Hematopoietic multipotent progenitor cell (in vitro differentiated cells): ENCODE measurements at places on chromosomes 7 and 10.
A peak's percentile ranks its signal among the peaks of the same experiment; 100 is the strongest.

DNA sequence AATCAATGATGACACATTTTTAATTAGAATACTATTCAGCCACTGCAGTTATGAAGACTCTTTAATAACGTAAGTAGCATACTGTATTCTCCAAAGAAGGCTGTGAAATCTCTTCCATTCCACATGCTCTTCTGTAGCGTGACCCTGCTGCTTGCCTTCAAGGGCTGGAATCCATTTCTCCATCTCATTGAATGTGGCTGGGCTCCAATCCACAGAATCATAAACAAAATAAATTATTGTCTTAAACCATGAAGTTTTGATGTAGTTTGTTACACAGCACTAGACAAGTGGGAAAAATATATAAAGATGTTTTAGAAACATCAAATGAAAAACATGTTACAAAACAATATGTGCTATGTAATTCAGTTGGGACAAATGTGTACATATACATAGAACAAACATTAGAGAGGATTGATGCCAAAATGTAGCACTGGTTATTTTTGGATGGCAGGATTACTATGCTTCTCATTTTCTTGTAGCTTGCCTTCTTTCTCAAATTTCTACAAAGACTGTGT lies 410.8 kb upstream of the PODXL start:
- DNase-seq = no peak

GRCh38 chr7:7178906-7179305 lies 3.4 kb upstream of the C1GALT1 start:
- no peak for DNase-seq

DNA sequence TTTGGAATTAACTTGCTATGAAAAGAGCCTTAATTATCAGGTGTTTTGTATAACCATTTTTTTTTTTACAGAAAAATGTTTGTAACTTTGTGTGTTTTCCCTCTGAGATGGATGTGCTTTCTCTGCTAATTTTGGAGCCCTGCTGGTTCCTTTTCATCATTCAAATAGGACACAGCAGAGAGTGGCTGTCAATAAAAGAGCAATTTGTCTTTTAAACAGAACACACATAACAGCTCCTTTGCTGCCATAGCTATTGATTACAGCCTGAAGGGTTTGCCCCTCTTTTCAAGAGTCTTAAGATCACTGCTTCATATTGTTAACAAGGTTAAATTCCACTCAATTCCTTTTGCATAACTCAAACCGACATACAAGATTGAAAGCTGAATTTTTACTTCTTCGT lies 187.2 kb upstream of the MBL2 start:
- no peak for DNase-seq

- peak; percentile 37 for DNase-seq
These were observed 58.3 kb downstream of the VCL start for GRCh38 chr10:74056050-74056818.

DNA sequence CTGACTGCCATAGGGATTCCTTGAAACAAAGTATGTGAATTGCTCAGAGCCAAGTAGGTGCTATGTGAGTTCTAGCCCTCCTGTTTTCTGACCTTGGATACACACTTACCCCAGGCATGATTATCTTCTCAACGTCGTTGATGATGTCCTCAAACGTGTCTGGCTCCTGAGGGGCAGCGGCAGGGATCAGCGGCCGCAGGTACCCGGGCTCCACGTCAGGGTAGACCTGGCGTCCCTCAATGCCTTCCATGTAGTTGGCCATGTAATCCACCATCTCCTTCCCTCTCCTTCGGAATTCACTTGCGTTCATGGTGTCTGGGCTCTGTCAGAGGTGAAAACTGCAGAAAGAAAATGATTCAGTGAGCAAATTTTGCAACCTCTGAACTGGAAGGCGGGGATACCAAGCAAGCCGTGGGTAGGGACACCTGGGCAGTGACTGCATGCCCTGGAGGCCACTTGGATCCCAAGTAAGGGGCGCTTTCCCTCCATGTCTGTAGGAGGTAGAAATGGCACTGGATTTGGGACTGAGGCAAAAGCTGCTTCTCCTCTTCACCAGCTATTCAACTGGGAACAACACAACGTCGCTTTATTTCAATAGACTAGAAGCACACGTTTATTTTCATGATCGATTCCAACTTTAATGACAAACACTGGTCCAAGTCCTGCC lies 21.3 kb downstream of the DDC start:
- no peak for DNase-seq

DNA sequence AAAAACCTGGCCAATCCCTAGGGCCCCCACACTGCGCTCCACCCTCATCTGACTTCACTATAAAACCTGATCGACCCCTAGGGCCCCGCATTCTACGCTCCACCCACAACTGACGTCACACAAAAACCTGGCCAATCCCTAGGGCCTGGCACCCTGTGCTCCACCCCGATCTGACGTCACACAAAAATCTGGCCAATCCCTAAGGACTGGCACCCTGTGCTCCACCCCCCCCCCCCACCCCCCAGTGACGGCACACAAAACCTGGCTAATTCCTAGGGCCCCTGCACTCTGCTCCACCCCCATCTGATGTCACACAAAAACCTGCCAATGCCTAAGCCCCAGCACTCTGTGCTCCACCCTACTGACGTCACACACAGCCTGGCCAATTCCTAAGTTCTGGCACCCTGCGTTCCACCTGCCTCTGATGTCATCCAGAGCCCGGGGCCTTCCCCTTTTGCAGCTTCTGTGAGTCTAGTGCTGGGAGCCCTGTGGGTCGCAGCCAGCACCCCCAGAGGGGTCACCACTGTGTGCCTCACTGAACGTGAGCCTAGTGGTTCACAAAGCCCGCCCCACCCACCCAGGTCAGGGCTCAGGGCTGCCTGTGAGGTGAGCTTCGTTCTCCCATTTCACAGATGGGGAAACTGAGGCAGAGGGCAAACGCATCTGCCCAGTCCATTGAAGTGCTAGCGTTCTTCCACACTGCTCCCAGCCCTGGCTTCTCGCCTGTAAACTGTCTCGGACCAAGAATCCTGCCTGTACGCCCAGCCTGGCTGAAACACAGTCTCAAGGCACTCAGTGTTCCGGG lies 40.6 kb downstream of the MICALL2 start:
- no peak for DNase-seq

- no peak for DNase-seq
These were observed 87.8 kb upstream of the DUSP5 start for GRCh38 chr10:110409926-110410325.

DNA sequence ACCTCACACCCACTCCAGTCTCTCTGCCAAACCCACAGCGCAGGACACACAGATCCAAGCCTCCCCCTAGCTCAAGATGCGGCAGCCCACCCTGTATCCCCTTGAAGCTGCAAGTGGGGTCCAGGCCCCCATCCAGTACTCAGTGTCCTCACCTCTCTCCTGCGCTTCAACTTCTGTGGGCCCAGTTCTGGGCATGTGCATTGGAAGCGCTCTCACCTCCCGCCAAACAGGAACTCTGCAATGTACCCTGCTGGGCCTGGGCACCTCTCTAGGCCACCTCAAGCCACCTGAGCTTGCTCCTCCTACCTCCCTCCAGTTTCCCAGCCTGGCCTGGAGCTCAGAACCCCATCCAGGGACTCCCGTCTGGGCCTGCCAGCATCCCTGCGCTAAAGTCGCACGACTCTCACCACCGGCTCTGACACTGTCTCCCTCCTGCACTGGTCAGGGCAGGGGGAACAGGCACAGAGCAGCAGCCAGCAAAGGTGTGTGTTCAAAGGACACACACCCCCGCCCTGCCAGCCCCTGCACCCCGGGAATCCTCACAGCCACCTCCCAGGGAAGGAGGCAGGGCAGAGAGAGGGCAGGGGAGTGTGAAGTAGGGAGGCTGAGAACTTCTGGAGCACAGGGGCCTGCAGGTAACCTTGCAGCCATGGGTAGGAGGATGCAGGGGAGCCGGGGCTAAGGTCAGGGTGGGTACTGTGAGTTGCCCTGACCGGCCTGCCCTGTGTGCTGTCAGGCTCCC lies 51.7 kb upstream of the MSMB start:
- no peak for DNase-seq

DNA sequence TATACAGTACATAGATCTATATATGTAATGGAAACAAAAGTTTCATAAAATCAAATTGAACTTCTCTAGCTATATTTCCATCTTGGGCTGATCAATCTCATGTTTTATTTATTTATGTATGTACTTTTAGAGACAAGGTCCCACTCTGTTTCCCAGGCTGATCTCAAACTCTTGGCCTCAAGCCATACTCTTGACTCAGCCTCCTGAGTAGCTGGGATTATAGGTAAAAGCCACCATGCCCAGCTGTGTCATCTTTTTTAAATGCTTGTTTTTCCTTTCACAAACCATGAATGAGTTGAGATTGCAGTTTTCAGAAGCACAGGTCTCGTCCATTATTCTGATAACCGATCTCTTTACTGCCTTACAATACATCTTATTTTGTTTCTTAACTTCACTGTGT lies 400.9 kb downstream of the KCNMA1 start:
- DNase-seq = no peak

DNA sequence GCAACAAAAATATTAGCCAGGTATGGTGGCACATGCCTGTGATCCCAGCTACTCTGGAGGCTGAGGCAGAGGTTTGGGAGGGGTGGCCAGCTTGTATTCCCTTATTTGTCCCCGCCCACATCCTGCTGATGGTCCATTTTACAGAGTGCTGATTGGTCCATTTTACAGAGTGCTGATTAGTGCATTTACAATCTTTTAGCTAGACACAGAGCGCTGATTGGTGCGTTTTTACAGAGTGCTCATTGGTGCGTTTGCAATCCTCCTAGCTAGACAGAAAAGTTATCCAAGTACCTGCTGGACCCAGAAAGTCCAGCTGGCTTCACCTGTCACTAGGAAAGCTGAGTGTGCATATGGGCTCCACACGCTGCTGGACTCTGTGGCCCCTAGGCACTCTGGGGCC lies 40.0 kb upstream of the RASGEF1A start:
- no peak for DNase-seq

GRCh38 chr7:43888993-43889945 lies 17.1 kb downstream of the URGCP start:
- DNase-seq = no peak

GRCh38 chr7:39733881-39734632 lies 110.7 kb downstream of the RALA start:
- DNase-seq = peak; percentile 14

GRCh38 chr10:96548589-96548988 lies 34.9 kb upstream of the TLL2 start:
- DNase-seq = no peak

DNA sequence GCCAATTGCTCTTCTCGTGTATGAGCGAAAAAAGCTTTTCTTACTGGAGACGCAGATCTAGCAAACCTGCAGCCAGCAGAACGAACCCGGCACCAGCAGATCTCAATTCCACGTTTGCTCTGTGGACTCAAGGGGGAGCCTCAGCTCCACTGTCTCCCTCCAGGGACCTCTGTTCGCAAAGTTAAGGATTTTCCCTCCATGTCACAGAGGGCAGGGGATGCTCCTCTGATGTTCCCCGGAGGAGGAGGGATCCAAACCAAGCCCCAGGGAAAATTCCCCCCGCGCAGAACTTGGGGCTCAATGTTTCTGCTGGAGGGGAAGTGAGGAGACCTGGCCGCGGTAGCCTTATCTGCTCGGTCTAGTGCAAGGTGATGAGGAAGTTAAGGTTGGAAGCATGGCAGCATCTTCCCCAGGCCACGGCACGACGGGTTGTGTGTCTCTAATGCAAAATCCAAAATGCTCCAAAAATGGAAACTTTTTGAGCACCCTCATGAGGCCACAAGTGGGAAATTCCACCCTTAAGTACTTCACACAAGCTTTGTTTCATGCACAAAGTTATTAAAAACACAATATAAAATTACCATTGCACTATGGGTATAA lies 9.0 kb downstream of the IQCE start:
- no peak for DNase-seq

- no peak for DNase-seq
These were observed 11.9 kb downstream of the MYO1G start for GRCh38 chr7:44966731-44967538.

GRCh38 chr7:109094-109493 lies 83.3 kb upstream of the FAM20C start:
- no peak for DNase-seq

- DNase-seq = no peak
These were observed 83.0 kb upstream of the DNAJB6 start for GRCh38 chr7:157253850-157254249.

DNA sequence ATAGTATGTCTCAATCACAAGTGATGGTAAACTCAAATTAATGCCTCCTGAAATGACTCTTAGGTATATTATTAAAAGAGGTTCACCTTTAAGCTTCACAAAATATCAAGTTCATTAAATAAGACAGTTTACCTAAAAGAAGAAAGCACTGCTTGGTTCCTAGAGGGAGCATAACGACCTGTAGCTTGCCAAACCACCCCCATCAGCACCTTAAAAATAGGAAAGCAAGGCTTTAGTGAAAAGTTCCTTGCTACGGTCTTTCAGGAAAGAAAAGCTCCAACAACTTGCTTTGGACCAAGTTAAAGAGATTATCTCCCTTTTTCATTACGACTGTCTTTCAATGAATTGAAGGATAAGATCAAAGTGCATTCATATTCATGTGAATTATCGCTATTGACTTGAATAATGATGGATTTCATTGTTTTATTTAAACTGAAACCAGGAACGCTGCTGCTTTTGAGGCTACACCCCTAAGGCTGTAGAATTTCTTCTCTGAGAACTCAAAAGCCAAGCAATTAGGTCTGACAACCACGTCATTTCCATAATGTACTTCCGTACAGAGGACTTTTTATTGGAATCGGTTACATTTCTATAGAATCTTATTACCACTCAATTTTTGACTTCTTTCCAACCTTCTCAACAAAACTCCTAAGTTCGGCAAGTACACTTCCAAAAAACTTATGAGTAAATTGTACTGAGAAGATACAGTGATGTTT lies 7.0 kb upstream of the SPAG6 start:
- no peak for DNase-seq

- no peak for DNase-seq
These were observed 21.5 kb upstream of the POM121L12 start for GRCh38 chr7:53013925-53014324.

DNA sequence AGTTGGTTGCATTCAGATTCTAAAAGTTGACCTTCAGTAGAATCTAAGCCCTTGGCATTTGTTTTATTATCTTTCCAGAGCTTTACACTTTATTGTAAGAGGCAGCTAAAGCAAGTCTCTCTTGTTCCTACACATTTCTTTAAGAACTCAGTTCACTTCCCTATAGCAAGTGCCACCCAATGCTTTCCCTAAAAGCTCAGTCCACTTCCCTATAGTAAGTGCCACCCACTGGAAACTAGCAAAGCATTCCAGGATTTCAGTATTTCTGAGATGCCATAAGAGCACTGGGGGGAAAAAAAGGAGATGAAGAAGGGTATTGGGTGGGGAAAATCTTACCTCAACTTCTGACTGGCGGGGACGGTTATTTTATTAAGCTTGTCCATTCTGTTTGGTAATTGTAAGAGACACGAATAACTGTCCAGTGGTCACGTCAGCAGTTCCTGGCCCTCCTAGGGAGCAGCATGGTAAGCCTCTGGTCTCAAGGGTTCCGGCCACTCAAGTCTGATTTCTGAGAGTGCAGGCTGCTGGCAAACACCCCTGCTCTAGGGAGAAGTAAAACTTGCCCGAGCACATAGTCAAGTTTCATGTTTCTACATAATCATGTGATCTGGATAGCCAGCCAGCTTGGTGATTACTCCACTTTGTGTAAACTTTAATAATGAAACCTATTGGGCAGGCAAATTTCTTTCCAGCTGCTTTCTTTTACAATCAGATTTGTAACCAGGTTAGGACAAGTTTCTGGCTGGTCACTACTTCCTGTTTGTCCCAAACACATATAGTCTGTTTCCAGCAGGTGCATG lies at the start of gene BLNK:
BLNK (minus strand) TSS at position 554 of the 800 bp plus-strand sequence; CDS start at position 383, 171 bp downstream.
- DNase-seq = no peak

GRCh38 chr10:16192337-16192736 lies 244.5 kb upstream of the PTER start:
- no peak for DNase-seq

GRCh38 chr10:78619896-78620295 lies 448.9 kb upstream of the ZMIZ1 start:
- no peak for DNase-seq
